Fibroblast of skin of abdomen (primary cell): ENCODE measurements at places on chromosomes 2 and 18.

- peak; percentile 24 for DNase-seq
These were observed 31.9 kb downstream of the NRP2 start for GRCh38 chr2:205714058-205714776.

- DNase-seq, result no peak
These were observed 40.4 kb upstream of the NFU1 start for GRCh38 chr2:69477627-69478026.

GRCh38 chr18:79058007-79058406 lies 11.2 kb upstream of the ATP9B start:
- no peak for DNase-seq

DNA sequence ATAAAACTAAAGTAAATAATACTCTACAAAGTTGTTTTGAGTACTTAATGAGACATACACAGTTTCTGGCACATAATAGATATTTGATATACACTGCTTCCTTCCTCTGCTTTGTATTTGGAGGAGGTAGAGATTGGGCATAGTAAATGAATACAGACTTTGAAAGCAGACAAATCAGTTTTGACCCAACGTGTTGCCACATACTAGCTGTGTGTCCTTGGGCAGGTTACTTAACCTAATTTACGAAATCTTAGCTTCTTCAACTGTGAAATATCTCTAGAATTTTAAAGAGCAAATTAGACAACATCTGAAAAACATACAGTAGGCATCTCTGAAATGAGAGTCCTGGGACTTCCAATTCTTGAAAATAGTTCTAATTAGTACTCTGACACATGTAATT lies 425.4 kb downstream of the TGIF1 start:
- no peak for DNase-seq

DNA sequence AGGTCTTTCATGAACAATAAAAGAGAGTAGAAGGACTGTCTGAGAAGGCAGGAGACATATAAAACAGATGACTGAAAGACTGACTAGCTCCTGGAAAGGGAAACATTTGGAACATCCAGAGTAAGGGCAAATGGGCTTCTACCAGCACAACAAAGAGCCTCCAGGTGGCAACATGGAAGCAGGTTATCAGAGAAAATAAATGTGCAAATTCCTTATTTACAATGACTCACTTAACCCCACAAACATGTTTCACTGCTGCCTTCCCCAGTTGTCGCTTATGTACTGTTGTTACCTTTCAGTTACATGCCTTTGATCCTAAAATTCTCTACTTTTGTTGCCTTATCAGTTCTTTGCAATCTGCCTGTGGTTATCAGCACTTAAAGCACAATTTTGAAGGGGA lies 117.0 kb downstream of the HIBCH start:
- no peak for DNase-seq

- DNase-seq, result peak; percentile 11
These were observed 635.0 kb downstream of the TSN start for GRCh38 chr2:122390406-122390805.

DNA sequence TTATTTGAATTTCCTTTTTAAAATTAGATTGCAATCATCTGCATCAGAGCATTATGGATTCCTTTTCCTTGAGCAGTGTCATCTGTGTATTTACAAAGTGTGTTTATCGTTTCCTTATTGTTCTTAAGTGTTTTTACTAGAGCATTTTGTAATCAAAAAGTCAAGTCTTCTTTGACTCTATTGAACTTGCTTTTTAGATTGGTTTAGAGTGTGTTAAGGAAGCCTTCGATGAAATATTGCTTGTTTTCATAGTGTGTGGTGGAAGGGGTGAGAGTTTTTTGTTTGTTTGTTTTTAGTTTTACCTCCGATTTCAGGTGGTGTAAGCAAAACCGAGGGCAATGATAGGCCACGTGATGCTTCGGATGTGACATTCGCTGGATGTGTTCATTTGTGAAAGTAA lies 45.7 kb downstream of the ARHGAP28 start:
- no peak for DNase-seq

- no peak for DNase-seq
These were observed 97.6 kb downstream of the CTIF start for GRCh38 chr18:48636436-48636835.

DNA sequence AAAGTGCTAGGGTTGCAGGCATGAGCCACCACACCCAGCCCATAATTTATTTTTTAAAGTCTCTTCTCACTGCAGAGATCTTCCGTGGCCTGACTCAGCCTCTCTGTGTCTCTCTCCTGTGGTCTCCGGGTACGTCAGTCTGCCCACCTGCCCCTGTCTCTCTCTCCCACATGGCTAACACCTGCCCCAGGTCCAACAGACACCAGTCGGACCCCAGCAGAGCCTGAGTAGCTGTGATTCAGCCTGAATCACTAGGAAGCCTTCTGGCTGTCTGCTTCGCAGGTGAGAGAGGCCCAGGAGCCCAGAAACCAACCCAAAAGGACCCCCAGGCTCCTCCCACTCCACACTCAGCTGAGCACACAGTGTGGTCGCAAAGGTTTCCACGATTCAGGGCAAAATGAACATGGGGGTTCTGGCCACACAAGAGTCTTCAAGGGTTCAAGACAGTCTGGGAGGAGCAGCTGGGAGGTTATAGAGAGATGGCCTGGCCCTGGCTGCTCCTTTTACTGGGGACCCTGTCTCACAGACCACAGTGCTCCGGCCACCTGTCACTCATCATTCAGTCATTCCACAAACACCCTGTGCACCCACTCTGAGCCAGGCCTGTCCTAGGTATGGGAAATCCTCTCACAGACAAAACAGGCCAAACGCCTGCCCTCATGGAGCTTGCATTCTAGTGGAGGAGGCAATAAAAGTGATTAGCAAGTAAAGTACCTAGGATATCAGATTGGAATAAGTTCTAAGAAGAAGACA lies 8.6 kb downstream of the RUFY4 start:
- no peak for DNase-seq

GRCh38 chr18:61965311-61965710 lies 72.5 kb upstream of the RNF152 start:
- DNase-seq, result no peak

DNA sequence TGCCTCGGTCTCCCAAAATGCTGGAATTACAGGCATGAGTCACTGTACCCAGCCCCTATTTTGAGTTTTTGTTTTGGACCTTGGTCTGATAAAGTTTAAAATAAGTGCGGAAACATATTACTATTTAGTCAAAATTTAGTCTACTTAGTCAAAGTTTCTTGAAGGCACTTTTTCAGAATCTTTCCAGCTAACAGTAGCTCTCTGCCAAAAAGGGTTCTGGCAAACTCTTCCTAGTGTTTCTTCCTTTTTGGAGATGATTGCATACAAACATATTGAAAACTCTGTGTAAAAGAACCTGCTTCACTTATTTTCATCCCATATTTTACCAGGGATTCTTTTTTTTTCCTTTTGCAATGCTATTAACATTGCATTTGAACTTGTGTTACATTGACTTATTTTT lies 28.8 kb downstream of the GMCL1 start:
- DNase-seq, result no peak

DNA sequence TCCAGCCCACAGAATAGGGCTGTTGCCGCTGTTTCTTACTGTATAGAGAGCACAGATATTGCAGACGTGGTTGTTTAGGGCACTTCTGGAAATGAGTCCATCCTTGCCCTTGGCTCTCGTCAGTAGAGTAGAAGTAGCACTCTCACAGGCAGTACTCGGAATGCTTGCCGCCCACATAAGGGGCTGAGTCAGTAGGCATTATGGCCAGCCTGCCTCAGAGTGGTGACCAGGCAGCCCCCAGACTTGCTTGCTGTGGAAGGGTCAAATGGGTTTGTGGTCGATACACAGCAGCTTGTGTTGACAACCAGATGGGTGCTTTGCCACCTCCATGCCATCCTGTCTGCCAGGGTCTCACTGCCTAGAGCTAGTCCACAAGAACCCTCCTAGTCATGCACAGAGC lies 38.7 kb downstream of the PLEKHB2 start:
- DNase-seq, result no peak

DNA sequence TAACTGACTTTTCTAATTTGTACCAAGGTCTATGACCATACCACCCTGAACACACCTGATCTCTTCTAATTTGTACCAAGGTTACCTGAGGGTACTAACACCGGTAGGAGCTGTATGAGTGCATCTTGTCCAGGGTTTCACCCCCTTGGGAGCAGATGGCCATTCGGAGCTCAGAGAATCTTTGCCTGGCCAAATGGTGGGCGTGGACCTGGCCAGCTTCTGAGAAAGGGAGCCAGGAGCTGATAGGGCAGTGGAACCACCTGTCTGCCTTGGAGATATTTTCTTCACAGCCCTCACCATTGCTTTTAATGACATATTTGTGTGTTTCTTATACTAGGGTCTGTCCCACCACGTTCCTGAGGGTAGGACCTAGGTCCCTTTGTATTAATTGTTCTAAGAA lies 188.9 kb downstream of the LDLRAD4 start:
- DNase-seq, result no peak

DNA sequence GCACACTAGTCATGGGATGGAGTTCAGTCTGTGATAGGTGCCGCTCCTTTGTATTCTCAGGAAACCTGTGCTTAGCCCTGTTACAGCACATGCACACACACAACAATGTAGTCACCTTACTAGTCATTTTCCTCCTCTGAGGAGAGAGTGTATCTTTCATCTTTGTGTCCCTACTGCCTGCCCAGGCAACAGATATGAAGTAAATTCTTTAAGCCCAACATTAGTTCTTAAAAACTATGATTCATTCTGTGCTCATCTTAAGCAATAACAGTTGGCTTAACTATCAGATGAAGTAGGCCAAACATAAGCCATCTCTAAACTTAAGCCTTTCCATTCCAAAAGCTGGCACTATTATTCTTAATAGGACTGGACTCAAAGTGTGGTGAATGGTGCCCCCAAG lies 186.5 kb downstream of the LNPK start:
- DNase-seq, result peak; percentile 16

DNA sequence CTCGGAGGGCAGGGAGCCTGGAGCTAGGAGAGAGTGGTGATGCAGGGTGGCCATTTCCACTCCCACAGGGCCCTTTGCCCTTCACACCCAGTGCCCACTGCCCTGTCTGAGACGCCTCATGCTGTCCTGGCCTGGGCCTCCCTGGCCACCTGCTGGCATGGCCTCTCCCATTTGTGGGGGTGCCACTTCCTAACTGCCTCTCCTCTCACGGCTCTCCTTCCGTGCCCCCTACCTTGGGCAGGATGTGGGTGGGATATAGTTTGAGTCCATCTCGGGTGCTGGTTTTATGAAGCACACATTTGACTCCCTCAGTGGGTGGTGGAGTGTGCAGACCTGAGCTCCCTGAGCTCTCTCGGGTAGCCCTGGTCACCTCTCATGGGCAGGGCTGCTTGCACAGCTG lies 46.0 kb downstream of the DGKD start:
- no peak for DNase-seq

GRCh38 chr2:213475433-213475832 lies 191.2 kb downstream of the SPAG16 start:
- no peak for DNase-seq

DNA sequence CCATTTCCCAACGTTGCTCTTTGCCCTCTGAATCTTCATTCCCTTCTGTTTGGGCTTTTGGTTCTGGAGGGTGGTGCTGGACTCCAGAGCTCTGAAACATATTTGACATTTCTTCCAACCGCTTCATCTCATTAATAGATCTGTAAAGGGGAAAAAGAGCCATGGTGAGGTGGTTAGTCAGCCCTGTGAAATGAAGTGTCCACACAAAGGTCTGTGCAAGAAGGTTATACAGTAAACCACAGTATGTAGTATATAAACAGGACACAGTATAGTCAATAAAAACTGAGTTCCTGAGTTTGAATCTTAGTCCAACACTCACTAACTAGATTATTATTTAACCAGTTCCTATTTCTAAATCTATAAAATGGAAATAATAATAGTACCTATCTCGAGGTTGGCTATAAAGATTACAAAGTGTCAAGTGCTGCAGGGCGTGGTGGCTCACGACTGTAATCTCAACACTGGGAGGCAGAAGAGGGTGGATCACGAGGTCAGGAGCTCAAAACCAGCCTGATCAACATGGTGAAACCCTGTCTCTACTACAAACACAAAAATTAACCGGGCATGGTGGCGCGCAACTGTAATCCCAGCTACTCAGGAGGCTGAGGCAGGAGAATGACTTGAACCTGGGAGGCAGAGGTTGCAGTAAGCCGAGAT lies 13.1 kb downstream of the STARD7 start:
- DNase-seq, result peak; percentile 47

DNA sequence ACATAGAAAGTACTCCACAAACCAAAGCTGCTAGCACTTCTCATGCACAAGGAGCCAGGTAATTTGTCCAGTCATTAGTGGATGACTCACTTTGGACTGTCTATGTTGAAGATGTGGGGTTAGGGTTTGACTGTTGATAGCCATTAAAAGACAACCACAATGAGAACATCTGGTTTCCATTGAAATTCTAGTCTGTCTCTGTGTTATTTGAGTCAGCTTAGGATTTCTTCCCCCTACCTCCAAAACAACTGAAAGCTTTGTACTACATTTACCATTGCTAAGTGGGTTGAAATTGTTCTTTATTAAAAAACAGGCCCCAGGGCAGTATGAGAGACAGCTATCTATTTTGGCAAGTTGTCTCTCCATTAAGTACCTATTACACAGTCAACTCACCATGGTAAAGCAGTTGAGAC lies 50.2 kb upstream of the ANKRD44 start:
- peak; percentile 91 for DNase-seq

DNA sequence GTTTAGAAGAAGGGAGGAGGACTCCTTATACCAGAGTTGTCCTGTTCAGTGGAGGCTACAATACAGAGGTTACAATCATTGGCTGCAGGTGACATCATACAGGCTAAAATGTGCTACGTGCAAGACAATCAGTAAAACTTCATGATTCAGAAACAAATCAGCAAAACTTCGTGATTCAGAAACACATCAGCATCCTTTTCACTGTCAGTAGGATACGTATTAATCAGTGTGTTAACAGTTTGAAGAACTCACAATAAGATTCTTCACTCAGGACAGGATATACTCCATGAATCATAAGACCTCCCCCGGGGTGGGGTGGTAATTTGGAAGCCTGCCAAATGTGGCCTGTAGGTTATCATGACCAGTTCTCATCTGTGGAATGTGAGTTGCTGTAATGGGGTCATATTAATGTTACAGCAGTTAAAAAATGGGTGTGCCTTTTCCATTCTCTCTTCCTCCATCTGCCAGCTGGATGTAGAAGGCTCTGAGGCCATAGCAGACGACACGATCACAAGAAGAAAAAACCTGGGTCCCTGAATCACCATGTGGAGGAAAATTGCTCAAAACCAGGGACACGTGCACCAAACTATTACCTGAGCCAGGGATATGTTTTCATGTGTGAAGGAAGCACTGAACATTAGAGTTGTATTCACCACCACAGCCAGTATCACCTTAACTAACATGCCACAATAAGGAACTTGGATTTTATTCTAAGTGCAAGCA lies 134.8 kb upstream of the CREB1 start:
- DNase-seq, result peak; percentile 99

GRCh38 chr2:201266629-201267028 lies 6.3 kb downstream of the CASP8 start:
- DNase-seq, result no peak

GRCh38 chr2:152445375-152445774 lies 110.4 kb downstream of the FMNL2 start:
- no peak for DNase-seq

DNA sequence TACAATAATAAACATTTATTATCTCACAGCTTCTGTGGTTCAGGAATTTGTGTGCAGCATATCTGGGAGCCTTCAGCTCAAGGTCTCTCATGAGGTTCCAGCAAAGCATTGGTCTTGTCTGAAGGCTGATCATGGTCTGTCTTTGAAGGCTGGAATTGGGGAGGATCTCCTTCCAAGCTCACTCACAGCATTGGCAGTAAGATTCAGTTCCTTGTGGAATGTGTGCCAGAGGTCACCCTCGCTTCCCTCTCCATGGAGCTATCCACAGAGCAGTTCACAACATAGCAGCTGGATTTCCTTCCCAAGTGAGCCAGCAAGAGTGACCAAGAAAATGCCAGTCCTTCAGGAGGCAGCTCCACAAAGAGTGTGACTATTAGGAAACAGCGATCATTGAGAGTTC lies 202.2 kb upstream of the ST6GAL2 start:
- no peak for DNase-seq
